ENCODE measurements at places on chromosomes 2 and 18. TPM values are rescaled to one million over a fixed set of nuclear protein-coding genes. Genes with fewer than 3 reads are reported as not detected.

CCDC74A gene
- total RNA-seq = 2.3 TPM

DNA sequence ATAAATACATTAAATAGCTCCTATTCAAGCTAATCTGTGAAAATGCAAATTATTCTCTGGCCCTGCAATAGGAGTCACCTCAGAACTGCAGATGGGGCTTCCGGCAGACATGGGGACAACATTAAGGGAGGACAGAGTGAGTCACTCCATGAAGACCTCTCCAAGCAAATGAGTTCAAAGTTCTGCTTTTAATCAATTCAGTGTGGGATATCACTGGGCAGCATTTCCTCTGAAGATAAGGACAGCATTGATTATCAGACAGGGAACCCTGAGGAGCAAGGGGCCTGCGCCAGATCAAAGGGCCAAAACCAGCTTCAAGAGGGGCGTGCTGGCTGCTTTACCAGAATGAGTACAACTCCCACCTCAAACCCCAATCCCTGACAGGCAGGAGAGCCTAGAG is 356.9 kb upstream of the KLHL29 start:
- no peaks in the 10 kb centered on the region for H3K4me1 ChIP-seq
- peaks cover 20% of the 10 kb centered on the region for H3K27me3 ChIP-seq
- DNase-seq = no peak
- no peaks in the 10 kb centered on the region for H3K36me3 ChIP-seq

ZRANB3 gene
- total RNA-seq = 3.5 TPM

DNA sequence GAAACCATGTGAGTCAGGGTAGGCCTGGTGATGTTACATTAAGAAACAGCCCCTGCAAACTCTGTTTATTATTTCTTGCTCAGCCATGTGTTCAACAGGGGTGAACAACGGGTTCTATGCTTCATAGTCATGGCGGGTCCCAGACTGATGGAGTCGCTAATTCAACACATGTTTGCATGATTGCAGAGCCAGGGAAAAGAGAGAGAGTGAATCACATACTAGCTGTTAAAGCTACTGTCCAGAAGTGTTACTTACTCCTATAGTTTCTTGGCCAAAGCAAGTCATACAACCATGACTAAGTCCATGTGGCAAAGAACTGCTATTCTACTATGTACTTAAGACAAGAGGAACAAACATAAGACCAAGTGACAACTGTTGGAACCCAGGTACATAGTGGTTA is 241.2 kb upstream of the SKOR2 start:
- no peak for DNase-seq
- no peaks in the 10 kb centered on the region for H3K4me1 ChIP-seq
- H3K27me3 ChIP-seq = no peaks in the 10 kb centered on the region
- H3K36me3 ChIP-seq = no peaks in the 10 kb centered on the region
- no peak overlapping the region for H3K4me3 ChIP-seq
- no peak overlapping the region for H3K27ac ChIP-seq

GRCh38 chr18:10789180-10789579 is 263.4 kb downstream of the NAPG start:
- H3K27ac ChIP-seq = no peak overlapping the region
- H3K4me1 ChIP-seq = peaks cover 2% of the 10 kb centered on the region
- DNase-seq = no peak
